ENCODE measurements at places on chromosomes 3 and 15.

GRCh38 chr3:31369637-31370379 is 162.9 kb upstream of the STT3B start:
- no peak for DNase-seq

DNA sequence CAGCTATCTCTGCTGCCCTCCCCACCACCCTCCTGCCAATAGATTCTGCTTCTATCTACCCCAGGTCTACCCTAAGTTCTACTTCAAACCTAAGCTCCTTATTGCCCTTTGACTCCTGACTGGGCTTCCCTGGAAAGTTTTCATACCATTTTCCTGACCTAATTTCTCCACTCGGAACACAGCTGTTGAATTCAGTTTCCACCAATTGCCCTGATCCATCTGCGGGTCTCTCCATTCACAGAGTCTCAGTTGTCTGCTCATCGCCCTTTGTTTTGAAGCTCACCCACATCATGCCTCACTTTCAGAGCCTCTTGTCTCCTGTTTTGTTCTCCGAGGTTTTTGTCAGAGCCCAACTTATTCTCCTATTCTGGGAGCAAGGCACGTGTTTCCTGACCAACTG is 56.8 kb upstream of the ABI3BP start:
- no peak for DNase-seq

DNA sequence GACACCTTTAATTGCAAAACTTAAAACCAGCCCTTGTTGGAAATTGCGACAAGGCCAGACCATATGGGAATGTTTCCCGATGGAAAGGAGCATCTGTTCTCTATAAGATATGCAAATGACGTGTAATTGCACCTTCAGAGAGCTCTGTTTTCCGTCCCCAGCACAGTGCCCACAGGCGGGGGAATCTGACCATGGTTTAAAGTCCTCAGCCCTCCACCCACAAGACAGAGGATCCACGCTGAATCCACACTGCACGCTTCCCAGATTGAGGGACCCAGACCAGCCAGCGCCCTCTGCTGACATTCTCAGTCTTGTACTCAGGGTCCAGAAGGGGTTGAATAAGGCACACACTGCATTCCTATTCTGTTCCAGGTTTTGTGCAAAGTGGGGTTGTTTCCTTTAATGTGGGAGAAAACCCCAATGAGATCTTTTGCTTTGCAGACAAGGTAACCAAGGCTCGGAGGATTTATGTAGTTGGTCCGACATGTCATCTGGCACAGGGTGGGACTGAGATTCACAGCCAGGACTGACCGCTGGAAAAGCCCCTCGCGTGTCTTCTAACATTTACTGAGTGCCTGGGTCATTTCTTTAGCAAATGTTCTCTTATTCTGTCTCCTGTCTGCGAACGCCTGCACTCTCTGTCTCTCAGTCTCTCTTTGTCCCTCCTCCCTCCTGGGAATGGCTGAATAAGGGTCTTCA is 36.8 kb upstream of the KLHL25 start:
- peak; percentile 79 for DNase-seq

DNA sequence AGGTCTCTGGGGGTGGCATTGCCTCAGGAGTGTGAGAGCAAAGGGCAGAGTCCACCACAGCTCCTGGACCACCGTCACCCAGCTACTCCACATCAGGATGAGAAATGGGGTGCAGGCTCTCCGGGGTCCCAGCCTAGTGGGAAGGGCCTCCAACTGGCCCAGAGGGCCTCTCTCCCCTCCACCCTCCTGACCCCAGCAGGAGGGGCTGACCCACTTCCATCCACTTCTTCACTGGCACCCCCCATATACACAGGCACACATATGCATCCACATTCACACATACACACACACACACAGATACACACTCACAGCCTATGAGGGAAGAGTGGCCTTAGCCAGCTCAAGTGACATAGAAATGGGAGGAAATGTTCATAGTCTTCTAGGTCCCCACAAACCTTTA is 286.0 kb downstream of the OCA2 start:
- no peak for DNase-seq

GRCh38 chr3:108079043-108079442 is 11.8 kb downstream of the CD47 start:
- no peak for DNase-seq

- DNase-seq = no peak
These were observed 20.2 kb downstream of the LRIG1 start for GRCh38 chr3:66480666-66481065.

GRCh38 chr3:12574661-12575060 is 17.8 kb downstream of the MKRN2 start:
- DNase-seq = no peak

- no peak for DNase-seq
These were observed 128.0 kb downstream of the BBX start for GRCh38 chr3:107650788-107651187.

DNA sequence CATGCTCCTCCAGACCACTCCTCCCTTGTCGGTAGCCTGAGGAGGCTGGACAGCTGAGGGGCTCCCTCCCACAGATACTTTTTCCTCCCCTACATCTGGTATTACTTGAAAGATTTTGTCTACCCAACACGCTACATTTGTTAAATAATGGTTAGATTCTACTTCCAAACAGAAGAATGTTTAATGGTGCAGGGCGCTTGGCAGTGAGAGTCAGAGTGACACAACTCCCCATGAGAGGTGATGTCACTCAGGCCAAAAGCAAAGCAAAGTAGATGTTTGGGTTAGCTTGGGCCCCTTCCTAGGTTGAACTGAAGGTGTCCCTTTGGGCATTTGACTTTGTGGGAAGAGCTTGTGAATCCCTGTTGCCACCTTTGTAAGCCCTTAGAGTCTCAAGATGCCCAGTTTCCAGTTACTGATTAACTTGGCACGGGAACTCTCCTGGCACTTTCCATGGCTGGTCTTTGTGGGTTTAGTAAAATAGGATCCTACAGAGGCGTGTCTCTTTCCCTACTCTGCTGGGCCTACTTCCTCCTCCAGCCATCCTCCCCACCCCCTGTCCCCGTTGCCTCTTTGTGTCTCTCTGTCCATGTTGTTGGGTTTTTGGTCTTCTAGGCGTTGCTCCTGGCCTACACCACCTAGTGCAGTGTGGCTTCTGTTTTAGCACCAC is 5.6 kb downstream of the LIMD1 start:
- DNase-seq = no peak

DNA sequence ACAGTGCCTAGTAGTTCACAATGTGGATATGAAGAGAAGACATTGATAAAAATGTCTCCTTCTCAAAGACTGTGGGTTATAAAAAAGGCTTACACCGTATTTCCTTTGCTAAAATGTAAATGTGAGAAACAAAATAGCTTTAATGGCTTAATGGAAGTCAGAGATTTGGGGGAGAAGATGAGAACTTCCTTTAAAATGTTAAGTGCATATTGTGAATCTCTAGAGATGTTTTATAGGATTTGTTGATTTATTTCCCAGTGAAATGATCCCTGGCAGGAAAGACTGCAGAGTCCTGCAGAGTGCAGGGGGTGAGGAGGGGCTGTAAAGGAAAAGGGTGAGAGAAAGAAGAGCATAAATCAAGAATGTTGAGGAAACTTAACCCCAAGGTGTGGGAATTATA is 305.1 kb downstream of the GAP43 start:
- no peak for DNase-seq

DNA sequence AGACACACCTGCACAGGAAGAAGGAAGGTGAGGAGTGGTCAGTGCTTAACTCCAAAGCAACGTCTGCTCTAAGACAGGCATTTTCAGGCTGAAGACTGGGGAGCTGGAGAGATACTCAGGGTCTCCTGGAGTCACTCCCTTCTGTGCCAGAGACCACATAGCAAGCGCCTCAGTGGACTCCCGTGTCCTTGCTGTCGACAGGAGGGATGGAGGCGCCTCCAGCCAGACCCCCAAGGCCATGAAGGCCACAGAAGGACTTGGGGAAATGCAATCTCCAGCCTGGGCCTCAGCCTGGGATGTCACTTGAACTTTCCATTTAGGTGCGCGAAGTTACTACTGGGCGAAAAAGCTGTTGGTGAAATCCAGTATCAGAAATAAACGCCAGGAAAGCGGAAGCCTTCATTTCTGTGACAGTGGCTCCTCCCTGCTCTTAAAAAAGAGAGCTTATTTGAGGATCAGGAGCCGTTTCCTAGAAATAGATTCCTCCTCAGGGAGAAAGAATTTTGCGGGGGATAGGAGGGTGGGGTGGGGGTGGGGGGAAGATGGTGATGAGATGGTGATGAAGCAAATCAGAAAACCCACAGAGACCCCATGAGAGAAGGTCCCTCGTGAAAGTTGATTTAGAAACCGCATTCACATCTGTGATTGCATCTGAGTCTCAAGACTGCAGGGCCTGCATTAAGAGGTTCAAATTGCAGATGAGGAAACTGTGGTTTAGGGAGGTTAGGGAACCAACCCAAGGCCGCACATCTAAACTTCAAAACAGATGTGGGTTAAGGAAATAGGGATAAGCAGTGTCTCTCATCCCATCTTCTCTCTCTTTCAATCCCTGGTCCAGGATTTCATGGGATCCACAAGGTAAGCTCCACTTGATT is 78.8 kb downstream of the ATP2B2 start:
- no peak for DNase-seq

- no peak for DNase-seq
These were observed 12.0 kb downstream of the SSUH2 start for GRCh38 chr3:8632402-8633237.

DNA sequence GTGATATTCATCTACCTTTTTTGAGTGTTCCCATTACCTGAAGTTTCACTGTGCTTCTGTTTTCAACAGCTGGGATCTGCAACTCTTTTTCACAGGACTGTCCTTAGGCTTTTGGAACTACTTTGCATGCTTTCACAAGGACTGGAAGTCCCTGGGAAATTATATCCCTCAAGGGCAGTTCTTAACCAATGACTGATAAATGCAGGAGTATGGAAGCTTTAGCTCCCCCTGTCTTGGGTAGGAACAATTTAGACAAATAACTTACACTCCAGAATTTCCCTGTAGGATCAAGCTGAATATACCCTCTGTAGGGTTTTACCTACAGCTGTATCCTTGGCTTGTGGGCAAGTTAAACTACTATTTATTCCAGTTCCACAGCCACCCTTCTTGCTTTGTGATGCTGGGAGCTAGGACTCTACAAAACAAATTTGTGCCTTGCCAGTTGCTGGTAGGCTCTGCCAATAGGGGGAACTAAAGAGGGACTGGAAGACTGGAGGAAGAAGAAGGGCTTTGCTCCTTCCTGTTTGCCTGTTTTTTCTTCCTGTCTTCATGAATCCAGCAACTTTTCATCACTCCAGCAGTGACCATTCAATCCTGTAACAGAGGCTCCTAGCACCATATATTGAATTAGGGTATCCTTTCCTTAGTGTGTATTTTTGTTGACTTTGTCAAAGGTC is 6.8 kb upstream of the ZNF280D start:
- no peak for DNase-seq

DNA sequence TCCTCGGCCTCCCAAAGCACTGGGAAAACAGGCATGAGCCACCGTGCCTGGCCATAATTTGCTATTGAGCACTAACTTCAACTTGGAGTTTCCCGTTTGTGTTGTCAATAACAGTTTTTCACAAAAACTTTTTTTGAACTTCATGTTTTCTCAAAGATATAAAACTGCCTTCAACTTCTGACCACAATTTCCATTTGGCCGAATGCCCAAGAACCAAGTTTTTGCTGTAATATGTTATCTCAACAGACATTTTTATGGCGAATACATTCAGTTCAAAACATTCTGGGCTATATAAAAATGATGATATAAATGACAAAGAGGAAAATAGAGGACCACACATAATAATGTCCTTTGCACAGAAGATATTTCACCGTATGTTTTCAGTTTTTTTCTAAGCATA is 56.4 kb downstream of the NEDD4 start:
- DNase-seq = no peak

GRCh38 chr3:56838448-56838847 is 36.7 kb upstream of the ARHGEF3 start:
- no peak for DNase-seq

GRCh38 chr3:118472586-118472985 is 562.1 kb downstream of the IGSF11 start:
- no peak for DNase-seq

- no peak for DNase-seq
These were observed 183.9 kb downstream of the SHQ1 start for GRCh38 chr3:72664184-72664975.

DNA sequence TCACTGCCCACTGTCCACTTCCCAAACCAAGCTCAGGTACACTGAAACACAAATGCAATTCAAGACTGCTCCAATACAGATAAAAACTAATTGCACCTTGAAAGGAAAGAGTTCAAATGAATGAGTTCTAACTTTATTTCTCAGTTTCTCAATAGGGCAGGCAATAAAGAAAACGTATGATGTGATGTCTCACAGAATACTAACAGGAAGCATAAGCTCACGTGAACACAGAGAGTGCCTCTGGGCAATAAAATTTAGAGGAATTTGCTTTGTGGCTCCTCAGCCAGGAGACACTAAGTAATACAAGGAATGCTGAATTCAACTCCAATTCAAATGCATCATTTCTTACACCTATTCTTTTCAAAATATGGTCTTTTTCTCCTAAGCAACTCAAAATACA is 82.3 kb upstream of the OCA2 start:
- DNase-seq = no peak

DNA sequence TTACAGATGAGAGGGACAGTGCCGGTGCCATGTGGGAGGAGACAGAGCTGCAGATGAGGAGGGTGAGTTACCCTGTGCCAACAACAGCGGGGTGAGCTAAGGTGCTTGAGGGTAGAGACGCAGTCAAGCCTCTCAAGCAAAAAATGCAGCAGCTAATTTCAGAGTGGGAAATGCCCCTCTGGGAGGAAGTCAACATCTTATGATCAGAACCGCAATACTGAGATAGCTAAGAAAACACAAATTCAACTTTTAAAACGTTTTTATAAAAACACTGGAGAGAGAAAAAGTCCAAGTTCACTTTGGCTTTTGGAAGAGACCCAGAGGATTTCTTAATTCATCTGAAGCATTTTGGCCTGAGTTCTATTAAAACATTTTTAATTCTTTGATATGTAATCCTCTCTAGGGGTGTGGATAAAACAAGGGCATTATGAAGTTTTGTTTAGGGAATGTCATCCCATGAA is 319.2 kb downstream of the SLC9A9 start:
- DNase-seq = no peak

DNA sequence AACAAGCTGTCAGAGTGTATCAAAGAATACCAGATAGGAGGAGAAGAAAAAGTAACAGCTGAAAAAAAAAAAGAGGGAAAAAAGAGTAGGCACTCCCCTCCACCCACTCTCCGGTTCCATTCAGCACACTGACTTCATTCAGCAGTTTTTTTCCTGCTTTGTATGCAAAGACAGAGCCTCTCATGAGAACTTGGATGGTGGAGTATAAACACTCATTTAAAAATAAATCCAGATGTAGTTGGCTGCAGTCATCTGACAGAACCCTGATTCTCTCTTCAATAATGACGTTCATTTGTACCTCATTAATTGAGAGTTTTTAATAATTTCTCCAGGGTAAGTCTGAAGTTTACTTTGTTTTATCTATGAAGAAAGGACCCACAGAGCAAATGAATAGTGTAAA is 81.0 kb downstream of the TMEM108 start:
- no peak for DNase-seq

- DNase-seq = no peak
These were observed 285.7 kb upstream of the ROBO2 start for GRCh38 chr3:76754247-76754646.

DNA sequence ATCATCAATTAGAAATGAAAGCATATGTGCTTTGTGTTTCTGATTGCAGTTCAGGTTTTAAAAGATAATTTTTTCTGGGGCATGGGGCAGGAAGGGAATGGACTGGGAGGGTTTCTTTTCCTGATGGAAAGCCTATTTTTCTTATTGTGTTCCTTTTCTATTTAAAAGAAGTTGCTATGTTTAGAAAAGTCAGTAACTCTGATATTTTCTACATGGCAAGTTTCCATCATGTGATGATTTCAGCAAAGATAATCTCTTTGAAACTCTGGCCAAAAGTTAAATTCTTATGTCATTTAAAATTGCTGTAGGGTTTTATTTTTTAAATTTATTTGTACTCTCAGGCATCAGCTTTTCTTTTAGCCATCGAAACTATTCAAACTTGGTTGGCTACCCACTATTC is 601.2 kb downstream of the FOXP1 start:
- DNase-seq = no peak

Measured in uterus (tissue), 4 donors.